ENCODE measurements at places on chromosomes 16 and 17. TPM values are rescaled to one million over a fixed set of nuclear protein-coding genes. Genes with fewer than 3 reads are reported as not detected.
A peak's percentile ranks its signal among the peaks of the same experiment; 100 is the strongest.

The CRHR1 gene
- total RNA-seq = not detected

The TOM1L1 gene
- total RNA-seq = 85.7 TPM

The EVI2A gene
- 10.8 TPM for total RNA-seq

The ZP2 gene
- total RNA-seq = not detected

The KRT24 gene
- 0.31 TPM for total RNA-seq

The GRAP gene
- total RNA-seq = 8.4 TPM

The TSPOAP1 gene
- total RNA-seq = 30.6 TPM

The NIP7 gene
- total RNA-seq = 20.2 TPM

The CD300LB gene
- total RNA-seq = 0.91 TPM

The CMIP gene
- 65.7 TPM for total RNA-seq

DNA sequence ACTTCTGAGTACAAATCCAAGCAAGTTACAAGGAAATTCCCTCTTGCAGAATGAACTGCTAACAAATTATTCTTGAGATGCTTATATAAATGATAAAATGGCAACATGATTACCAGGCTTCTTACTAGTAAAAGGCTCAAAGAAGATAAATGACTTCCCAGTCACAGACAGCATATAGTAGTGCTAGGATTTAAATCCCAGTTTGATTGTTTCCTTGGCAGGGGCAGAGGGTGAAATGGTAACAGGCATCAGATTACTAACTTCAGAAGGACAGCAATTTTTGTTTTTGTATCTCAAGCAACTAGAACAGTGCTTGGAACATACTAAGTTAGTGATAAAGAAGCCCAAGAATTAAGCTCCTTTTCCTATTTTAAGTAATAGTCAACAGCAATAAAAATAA lies 102.8 kb downstream of the SSH2 start:
- no peaks in the 10 kb centered on the region for H3K27me3 ChIP-seq
- no peak overlapping the region for H3K4me3 ChIP-seq
- no peaks in the 10 kb centered on the region for H3K36me3 ChIP-seq
- peak; percentile 51 for DNase-seq

DNA sequence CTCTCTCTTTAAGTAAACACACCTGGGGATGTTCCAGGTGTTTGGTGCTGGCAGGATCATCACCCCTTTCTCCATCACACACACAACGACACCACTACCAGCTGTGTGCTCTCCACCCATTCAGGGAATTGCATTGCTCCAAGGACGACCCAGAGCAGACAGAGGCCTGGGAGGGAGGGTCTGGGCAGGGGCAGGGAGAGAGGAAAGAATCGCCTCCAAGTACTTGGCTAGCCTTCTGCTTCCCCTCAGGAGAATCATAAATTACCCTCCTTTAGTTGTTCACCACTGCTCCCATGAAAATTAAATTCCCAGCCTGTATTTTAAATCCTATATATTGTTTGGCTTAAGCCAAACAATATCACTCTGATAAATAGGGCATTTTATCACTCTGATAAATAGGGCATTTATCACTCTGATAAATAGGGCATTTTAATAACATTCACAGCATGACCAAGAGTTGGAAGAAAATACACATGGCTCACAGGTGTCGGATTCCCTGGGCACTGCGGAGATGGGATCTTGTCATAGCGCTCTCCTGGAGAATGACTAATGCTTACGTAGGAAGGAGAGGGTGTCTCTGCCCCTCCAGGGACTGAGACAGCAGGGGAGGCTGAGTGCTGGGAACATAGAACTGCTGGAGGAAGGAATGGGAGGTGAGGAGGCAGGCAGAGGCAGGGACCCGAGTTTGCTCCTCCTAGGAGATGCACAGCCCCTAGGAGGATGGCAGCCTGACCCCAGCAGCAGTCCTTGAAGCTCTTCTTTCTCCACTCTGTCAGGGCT lies 673.6 kb downstream of the HS3ST4 start:
- no peaks in the 10 kb centered on the region for H3K4me1 ChIP-seq
- H3K4me3 ChIP-seq = no peak overlapping the region
- no peaks in the 10 kb centered on the region for H3K36me3 ChIP-seq
- H3K27me3 ChIP-seq = no peaks in the 10 kb centered on the region
- DNase-seq = no peak

DNA sequence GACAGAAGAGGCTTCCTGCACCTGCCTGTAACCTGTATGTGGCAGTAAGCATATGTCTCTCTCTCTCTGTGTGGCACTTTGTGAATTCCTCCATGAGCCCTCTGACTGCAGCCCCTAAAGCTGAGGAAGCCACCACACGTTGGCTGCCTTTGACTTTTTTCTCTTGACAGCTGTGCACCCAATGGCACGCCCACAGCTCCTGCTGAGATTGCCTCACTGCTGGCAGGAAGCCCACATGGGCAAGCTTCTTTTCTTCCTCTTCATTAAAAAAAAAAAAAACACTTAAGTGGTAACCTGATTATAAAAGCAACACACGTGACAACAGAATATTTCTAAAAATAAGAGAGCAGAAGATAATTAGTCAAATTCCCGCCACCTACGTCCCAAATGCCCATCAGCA lies 34.0 kb upstream of the PIRT start:
- no peak overlapping the region for H3K27ac ChIP-seq
- DNase-seq = no peak
- H3K27me3 ChIP-seq = no peaks in the 10 kb centered on the region
- H3K4me3 ChIP-seq = no peak overlapping the region
- no peaks in the 10 kb centered on the region for H3K4me1 ChIP-seq

DNA sequence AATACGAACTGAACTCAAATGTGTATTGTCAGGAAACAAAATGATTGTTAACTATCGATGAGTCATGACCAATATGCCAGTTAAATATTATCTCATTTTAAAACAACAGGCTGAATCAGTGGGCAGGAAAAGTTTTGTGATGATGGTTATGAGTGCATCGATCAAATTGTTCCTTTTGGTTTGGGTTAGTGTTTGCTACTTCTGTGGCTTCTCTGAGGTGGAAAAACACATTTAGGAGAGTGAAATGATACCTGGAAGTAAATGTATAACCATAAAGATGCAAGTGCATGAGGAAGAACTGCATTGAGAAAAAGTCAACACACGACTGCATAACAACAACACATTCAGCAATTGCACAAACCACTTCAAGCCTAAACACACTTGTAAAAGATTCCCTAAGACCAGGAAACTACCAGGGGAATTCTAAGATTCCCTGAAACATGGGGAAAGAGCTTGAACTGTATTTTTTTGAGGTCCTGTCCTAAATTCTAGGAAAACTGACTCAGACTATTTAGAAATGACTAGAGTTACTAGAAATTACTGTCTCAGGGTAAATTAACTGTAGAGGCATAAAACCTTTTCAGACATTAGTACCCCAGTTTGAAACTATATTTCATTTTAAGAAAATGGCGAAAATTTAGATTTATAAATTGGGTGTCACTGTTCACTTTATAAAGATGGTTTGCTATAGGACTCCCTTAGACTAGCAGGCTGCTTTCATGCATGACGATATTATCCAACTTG lies 44.8 kb downstream of the CDYL2 start:
- H3K36me3 ChIP-seq = no peaks in the 10 kb centered on the region
- no peak overlapping the region for H3K27ac ChIP-seq
- no peak overlapping the region for H3K4me3 ChIP-seq
- DNase-seq = no peak
- no peaks in the 10 kb centered on the region for H3K4me1 ChIP-seq
- no peaks in the 10 kb centered on the region for H3K27me3 ChIP-seq

GRCh38 chr16:76297941-76298340 lies 20.7 kb downstream of the CNTNAP4 start:
- DNase-seq = no peak
- H3K4me1 ChIP-seq = no peaks in the 10 kb centered on the region
- no peak overlapping the region for H3K4me3 ChIP-seq
- H3K27me3 ChIP-seq = no peaks in the 10 kb centered on the region
- no peak overlapping the region for H3K27ac ChIP-seq

- H3K4me1 ChIP-seq = no peaks in the 10 kb centered on the region
- DNase-seq = no peak
- H3K4me3 ChIP-seq = no peak overlapping the region
- H3K27me3 ChIP-seq = no peaks in the 10 kb centered on the region
These were observed 36.4 kb downstream of the EFCAB5 start for GRCh38 chr17:29977836-29978235.

DNA sequence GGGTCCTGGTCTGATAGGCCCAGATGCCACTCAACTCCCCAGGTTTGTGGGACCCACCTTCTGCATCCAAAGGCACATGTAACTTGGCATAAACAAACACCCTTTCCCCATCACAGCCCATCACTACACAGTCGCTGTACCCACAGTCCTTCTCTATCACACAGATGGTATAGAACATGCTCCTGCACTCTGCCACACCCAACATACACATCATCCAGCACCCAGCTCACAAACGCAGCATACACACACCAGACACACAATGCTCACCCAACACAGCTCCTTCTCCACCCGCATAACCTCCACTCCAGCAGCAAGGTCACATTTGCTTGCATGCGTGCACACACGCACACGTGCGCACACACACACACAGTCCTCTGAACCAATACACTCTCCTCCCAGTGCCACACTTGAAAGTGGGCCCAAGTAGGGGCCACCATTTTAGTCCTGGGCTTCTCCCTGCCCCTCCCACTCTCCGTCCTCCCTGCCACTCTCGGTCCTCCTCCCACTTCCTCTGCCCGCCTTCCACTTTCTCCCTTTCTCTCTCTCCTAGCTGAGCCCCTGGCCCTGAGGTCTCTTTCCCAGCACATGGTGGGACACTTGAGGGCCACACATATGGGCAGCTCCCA lies 8.5 kb upstream of the TMEM92 start:
- no peaks in the 10 kb centered on the region for H3K36me3 ChIP-seq
- no peaks in the 10 kb centered on the region for H3K27me3 ChIP-seq

DNA sequence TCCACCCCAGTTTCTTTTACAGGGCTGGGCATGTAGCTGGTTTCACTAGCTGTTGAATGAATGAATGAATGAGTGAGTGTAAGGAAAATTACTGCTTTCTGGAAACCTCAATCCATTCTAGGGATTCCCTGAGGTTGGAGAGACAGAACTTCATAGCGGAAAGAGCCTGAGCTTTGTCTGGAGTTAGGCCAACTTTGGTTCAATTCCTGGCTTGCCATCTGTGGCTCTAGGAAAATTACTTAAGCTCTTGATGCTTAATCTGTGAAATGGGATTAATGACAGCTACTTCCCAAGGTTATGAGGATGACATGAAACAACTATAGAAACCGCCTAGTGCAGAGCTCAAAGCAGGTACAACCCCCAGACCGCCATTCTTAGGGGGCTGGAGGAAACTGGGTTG lies 76.3 kb upstream of the AXIN2 start:
- no peak overlapping the region for H3K4me3 ChIP-seq
- H3K27ac ChIP-seq = no peak overlapping the region
- H3K27me3 ChIP-seq = no peaks in the 10 kb centered on the region
- no peak for DNase-seq
- no peaks in the 10 kb centered on the region for H3K36me3 ChIP-seq

GRCh38 chr17:8072729-8073461 lies 14.6 kb downstream of the ALOX12B start:
- no peak for DNase-seq
- H3K27ac ChIP-seq = no peak overlapping the region
- H3K27me3 ChIP-seq = peaks cover 32% of the 10 kb centered on the region
- no peaks in the 10 kb centered on the region for H3K4me1 ChIP-seq

- no peak overlapping the region for H3K4me3 ChIP-seq
- no peaks in the 10 kb centered on the region for H3K36me3 ChIP-seq
- peak; percentile 34 for DNase-seq
- H3K4me1 ChIP-seq = no peaks in the 10 kb centered on the region
- H3K27me3 ChIP-seq = no peaks in the 10 kb centered on the region
These were observed 9.4 kb downstream of the OR4D2 start for GRCh38 chr17:58176200-58176599.

GRCh38 chr16:89620406-89620841 lies 7.0 kb downstream of the DPEP1 start:
- H3K27me3 ChIP-seq = no peaks in the 10 kb centered on the region
- no peak for DNase-seq
- no peak overlapping the region for H3K27ac ChIP-seq
- peaks cover 20% of the 10 kb centered on the region for H3K4me1 ChIP-seq
- H3K36me3 ChIP-seq = no peaks in the 10 kb centered on the region

DNA sequence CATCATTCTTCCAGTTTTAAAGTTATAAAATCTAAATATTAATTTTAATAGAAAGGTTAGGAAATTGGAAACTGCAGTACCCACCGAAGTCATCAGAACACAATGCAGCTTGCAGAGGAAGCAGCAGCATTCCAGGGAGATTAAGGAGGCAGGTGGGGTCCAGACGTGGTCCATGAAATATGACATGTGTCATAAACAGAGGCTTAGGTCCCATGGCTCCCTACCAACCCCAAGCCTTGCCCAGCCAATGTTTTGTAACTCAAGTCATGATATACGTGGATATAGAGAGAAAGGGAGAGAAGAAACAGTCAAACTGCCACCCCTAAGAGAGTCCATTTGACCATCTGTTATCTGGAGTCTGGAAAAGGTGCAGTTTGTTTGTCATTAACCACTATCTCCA lies 670.0 kb downstream of the TOX3 start:
- no peak overlapping the region for H3K27ac ChIP-seq
- no peak for DNase-seq
- H3K36me3 ChIP-seq = no peaks in the 10 kb centered on the region
- H3K27me3 ChIP-seq = no peaks in the 10 kb centered on the region

DNA sequence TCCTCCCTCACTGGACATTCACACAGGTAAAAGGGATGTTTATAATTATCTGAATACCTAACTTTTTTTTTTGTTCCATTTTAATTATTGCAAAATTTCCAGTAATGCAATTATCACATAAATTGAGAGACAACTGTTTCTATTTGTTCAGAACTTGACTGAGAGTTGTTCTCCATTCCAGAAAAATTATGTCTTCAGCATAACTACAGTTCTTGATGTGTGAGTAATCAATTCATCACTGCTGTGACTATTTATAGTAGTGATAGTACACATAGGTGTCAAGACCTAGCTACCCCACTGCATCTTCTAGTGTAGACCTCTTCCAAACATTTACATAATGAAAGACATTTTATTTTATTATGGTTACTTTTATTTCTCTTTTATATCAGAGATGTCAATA lies 5.8 kb upstream of the TNRC6A start:
- no peak for DNase-seq
- H3K4me1 ChIP-seq = peaks cover 2% of the 10 kb centered on the region
- no peaks in the 10 kb centered on the region for H3K27me3 ChIP-seq
- H3K36me3 ChIP-seq = no peaks in the 10 kb centered on the region

DNA sequence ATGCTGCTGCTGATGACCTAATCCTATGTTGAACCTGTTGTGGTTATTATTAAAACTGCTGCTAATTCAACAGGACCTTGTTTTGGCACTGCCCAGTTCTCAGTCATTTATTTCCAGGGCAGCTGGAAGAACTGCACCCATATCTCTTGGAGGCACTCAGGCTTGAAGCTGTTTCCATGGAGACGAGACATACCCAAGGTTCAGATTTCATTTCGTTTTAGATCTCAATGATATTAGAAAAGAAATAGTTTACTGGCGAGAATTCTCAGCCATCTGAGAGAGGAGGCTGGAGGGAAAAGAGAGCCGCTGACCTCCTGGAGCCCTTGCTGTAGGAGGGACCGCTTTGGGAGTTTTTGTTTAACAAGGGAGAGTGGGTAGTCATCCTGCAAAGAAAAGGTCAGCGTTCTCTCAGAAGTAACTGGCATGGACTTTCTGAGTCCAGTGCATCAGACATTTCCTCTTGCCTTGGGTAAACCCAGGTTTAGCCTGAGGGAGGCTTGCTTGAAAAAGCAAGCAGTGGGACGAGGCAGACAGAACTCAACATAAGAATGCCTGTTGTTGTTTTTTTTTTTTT lies 75.4 kb downstream of the YPEL2 start:
- no peaks in the 10 kb centered on the region for H3K36me3 ChIP-seq
- peak; percentile 84 for DNase-seq
- no peaks in the 10 kb centered on the region for H3K27me3 ChIP-seq

GRCh38 chr16:28623172-28623711 lies 13.4 kb upstream of the SULT1A1 start:
- peak; percentile 65 for DNase-seq
- H3K4me1 ChIP-seq = no peaks in the 10 kb centered on the region
- peak overlapping the region; percentile 41 for H3K4me3 ChIP-seq
- no peak overlapping the region for H3K27ac ChIP-seq
